ENCODE measurements at places on chromosomes 1 and 21.

DNA sequence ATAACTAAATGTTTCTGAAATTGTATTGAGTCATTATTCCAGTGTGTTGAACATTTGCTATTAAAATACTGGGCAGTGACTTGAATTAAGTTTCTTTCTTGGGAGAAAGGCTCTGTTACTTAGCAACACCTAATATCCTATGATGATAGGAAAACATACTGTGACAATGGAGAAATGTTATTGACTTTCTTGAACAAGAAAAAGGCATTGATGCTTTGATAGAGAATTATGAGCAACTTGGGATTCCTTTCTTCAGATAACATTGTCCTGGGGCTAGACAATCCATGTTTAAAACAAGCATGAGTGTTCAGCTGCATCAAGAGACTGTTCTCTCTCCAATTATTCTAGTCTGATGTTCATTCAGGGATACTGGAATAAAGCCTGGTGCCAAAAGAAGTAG lies 215.9 kb upstream of the L1TD1 start:
- DNase-seq: no peak

DNA sequence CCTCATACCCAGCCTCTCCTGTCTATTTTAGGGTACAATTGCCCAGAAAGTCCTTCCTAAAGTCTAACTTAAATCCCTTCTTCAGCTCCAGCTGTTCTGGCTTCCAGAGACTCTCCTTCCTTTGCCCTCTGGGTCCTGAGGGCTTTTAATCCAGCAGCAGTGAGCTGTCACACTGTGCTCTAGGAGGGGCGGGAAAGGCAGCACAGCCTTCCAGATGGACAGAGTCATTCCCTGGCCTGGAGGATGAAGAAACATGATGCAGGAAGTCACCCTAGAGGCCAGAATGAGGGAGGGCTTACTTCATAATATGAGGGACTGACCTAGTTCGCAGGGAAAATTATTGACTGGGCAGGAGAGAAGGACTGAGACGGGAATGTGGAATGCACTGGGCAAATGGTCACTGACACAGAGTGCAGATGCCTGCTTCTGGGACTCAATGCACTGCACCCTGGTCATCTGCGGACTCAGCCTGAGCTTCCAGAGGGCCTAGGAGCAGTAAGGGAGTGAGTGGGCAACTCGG lies 1.3 kb downstream of the SH2D2A start:
- DNase-seq: no peak

GRCh38 chr1:186022184-186022583 lies 288.0 kb downstream of the HMCN1 start:
- DNase-seq: no peak

DNA sequence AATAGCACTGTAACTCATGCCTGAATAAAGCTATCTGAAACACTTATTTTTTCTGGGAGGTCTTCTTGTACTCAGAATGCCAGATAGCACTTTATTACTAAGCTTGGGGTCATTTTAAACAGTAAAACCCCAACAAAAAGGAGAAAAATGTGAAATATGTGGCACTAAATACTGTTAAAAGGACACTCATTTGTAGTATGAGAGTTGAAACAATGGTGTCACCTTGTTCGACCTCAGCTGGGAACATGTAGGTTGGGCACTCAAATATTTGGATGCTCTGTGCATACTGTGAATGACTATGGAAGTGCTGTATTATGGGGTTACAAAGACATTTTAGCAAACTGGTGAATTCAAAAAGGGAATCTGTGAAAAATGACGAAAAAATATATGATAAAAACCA lies 53.9 kb downstream of the SELENOF start:
- no peak for DNase-seq

DNA sequence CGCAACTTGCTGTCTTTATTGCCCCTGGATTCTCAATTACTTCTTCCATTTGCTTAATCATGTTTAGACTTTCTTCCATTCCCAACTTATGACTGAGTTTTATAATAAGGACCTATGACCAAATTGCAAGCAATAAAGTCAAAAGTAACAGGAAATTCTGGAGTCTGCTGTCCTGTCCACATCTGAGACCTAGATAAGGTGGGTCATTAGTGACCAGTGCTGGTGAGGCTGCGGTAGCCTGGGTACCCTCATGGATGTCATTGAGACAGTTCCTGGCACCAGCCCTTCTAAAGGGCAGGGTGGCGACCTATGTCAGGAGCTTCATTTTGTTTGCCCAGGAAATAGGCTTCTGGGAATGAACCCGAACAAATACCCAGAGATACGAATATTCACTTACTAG lies 30.6 kb upstream of the SSBP3 start:
- DNase-seq: no peak

GRCh38 chr21:34110594-34111202 lies 37.3 kb downstream of the MRPS6 start:
- DNase-seq: no peak

- DNase-seq: no peak
Measured at GRCh38 chr1:147630447-147630846, 39.9 kb downstream of the ACP6 start.

All from Panc1 (cell line).